Natural killer cell treated with Interleukin-12 subunit alpha and Interleukin-12 subunit beta and Interleukin-15 and Interleukin-18, amount 100 ng/mL, for 72 hours (primary cell): ENCODE measurements at places on chromosomes 6 and 20.
A peak's percentile ranks its signal among the peaks of the same experiment; 100 is the strongest.

GRCh38 chr6:135094403-135094821 lies 39.8 kb upstream of the HBS1L start:
- H3K4me3 ChIP-seq = peak overlapping the region; percentile 44
- H3K4me1 ChIP-seq = peaks cover 12% of the 10 kb centered on the region
- peak overlapping the region; percentile 92 for H3K27ac ChIP-seq
- DNase-seq = no peak
- H3K27me3 ChIP-seq = no peaks in the 10 kb centered on the region

DNA sequence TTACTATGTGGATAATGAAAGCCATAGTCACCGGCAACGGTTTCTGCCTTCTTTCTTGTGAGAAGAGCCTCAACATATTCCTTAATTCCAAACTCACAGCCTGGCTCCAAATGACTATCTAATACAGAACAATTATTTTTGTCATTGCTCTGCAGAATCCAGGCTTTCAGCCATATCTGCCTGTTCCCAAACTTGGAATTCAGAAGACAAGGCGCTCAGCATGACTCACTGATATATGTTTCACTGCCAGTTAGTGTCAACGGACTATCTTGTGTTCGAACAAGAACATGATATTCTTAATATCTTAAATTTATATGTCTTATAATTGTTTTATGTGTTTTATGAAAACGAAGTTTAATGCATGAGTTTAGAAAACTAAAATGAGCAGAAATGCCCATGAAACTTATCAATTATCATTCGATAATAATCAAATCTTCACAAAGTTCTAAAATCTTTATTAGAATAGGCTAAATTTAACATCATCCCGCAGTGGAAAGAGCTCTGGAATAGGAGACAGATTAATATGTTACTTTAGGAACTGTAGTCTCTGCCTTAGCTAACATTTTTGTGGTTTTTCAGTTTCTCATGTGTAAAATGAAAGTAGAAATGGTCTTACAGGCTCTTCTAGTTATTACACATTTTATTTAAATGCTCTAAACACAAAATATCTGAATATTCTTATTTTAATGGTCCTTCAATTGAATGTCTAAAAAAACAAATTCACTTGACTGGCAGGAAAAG lies 669.3 kb upstream of the GJE1 start:
- H3K4me1 ChIP-seq = peaks cover 13% of the 10 kb centered on the region
- no peak overlapping the region for H3K4me3 ChIP-seq
- H3K27ac ChIP-seq = no peak overlapping the region
- H3K27me3 ChIP-seq = peaks cover 7% of the 10 kb centered on the region

- H3K36me3 ChIP-seq = peaks cover 43% of the 10 kb centered on the region
- H3K4me3 ChIP-seq = peak overlapping the region; percentile 99
- peaks cover 3% of the 10 kb centered on the region for H3K27me3 ChIP-seq
- no peak for DNase-seq
- no peak overlapping the region for H3K27ac ChIP-seq
These were observed 118.4 kb upstream of the SLC2A12 start for GRCh38 chr6:134170844-134171243.

- H3K27me3 ChIP-seq = peaks cover 9% of the 10 kb centered on the region
- H3K4me3 ChIP-seq = peak overlapping the region; percentile 90
- H3K36me3 ChIP-seq = no peaks in the 10 kb centered on the region
- peak overlapping the region; percentile 24 for H3K27ac ChIP-seq
- peak; percentile 65 for DNase-seq
These were observed 154.9 kb downstream of the OR2B2 start for GRCh38 chr6:27757307-27757706.

GRCh38 chr6:125807293-125807692 lies 16.5 kb downstream of the NCOA7 start:
- H3K4me3 ChIP-seq = peak overlapping the region; percentile 26
- H3K36me3 ChIP-seq = peaks cover 11% of the 10 kb centered on the region
- no peak for DNase-seq

DNA sequence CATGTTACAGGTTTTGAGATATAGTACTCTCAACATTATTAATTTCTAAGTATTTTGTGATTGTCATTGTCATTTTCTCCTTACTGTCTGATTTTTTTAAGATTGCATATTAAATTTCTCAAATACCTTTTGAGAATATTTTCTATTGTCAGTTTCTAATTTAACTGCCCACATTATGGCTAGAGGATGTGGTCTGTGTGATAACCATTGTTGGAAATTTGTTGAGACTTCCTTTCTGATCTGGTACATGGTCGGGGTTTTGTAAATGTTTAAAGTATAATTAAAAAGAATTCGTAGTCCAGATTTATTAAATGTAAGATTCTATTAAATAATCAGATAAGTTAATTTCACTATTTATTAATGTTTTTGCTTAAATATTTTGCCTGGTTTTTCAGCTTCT lies 60.1 kb downstream of the SLX4IP start:
- DNase-seq = no peak
- peak overlapping the region; percentile 79 for H3K27ac ChIP-seq
- H3K27me3 ChIP-seq = no peaks in the 10 kb centered on the region
- peaks cover 50% of the 10 kb centered on the region for H3K4me1 ChIP-seq
- H3K36me3 ChIP-seq = no peaks in the 10 kb centered on the region

DNA sequence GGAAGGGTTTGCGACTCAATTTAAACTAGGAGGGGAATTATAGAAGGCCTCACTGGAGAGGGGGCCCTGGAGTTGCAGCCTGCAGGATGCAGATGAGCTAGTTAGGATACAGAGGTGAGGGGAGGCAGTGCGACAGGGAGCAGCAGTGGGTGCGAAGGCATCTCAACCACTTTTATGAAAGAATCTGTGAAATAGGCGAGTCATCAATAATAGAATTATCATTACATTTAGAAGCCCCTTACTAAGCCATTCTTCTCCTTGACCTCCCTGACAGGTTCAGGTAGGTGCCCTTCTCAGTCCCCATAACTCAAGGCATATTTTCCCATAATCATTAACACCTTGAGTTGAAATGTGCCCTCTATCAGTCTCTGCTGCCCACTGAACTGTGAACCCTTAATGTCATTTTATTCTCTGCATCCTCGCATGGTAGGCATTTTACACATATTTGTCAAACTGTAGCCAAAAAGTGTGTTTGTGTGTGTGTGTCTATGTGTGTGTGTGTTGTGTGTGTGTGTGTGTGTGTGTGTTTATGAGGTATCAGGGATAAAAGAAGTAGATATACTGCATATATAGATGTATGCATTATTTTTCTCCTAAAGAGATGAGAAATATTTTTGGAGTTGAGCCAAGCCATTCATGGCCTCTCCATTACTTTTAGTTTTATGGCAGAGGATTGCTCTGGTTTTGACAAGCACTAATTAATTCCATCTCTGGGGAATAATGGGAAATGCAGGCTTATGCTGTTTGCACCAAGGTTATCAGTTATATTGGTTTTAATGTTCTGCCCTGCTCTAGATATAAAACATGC lies 898.8 kb downstream of the KIF16B start:
- H3K27me3 ChIP-seq = peaks cover 2% of the 10 kb centered on the region
- H3K4me3 ChIP-seq = no peak overlapping the region
- no peak overlapping the region for H3K27ac ChIP-seq
- DNase-seq = no peak
- H3K36me3 ChIP-seq = no peaks in the 10 kb centered on the region
